Thoracic aorta (tissue), 2 donors: ENCODE measurements at places on chromosomes 5 and 9. TPM values are rescaled to one million over a fixed set of nuclear protein-coding genes. Genes with fewer than 3 reads are reported as not detected.

ZNF354B gene
- 26.9 TPM for total RNA-seq

PCDHGA6 gene
- total RNA-seq, result 12.0 TPM

GRCh38 chr5:133612249-133612860 lies at the start of gene FSTL4:
Gene FSTL4 (minus strand): TSS chr5:133612541.
- no peak for DNase-seq

GRCh38 chr5:81866994-81867393 lies 104.8 kb upstream of the ATG10 start:
- no peak for DNase-seq

- DNase-seq, result no peak
Measured at GRCh38 chr5:118459490-118459889, 528.9 kb downstream of the DTWD2 start.

- DNase-seq, result no peak
Measured at GRCh38 chr5:115594128-115595047, 7.9 kb downstream of the TICAM2 start.

GRCh38 chr9:109963079-109963478 lies 183.1 kb downstream of the PALM2AKAP2 start:
- no peak for DNase-seq
